ENCODE measurements at places on chromosomes 2 and 18. TPM values are rescaled to one million over a fixed set of nuclear protein-coding genes. Genes with fewer than 3 reads are reported as not detected.

GRCh38 chr2:61969376-61969775, 63.9 kb downstream of the COMMD1 start:
- no peak for DNase-seq

DNA sequence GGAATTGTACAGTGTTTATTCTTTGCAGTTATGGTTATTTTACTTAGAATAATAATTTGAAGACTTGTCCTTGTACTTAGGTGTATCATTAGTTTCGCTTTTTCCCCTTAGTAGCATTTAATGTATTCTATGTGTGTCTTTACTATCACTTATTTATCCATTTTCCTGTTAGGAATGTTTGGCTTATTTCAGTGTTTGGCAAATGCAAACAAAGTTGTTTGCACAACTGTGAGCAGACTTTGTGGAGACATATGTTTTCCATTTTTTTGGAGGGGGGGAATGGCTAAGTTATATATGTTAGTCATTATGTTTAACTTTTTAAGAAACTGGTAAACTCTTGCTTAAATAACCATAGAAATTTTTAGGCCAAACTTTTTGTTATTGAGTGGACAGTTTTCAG, 447.7 kb downstream of the SOX11 start:
- DNase-seq: no peak

GRCh38 chr18:60826346-60826745, 453.8 kb upstream of the MC4R start:
- DNase-seq: no peak

GRCh38 chr2:96874198-96874831, 4.4 kb upstream of the SEMA4C start:
- no peak for DNase-seq

DNA sequence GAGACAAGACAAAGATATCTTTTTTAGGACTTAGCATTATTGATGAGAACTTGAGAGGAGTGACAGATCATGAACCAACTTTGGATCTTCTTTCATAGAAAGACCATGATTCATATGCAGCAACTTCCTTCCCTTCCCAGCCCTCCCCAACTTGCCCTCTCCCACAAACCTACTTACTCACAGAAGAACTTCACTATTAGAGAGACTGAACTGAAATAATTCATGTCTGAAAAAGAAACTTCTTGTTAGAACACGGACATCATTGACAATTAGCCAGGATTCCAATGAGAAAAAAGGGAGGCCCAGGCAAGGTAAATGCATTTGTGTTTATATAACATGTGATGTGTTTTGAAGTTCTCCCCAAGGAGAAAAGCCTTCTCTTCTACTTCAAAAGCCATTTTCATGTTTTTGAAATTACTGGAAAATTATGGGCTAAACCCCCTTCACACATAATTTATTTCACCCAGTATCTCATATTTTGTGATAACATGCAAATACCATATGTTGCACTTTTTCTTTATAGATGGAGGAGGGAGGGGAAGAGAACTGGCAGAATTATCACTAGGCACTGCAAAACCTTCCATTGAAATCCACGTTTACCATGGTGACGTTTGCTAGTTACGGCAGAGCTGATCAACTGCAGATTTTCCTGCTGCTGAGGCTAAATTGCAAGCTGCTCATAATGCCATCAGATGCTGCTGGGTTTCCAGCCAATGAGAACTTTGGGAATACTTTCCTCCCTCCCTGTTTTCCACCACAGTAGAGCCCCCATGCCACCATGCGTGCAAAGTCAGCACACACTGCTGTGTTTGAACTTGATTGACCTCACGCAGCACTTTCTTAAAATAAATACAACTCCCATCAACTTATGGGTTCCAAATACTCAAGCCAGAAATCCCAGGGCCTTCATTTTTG, 294.7 kb downstream of the MEIS1 start:
- peak; percentile 10 for DNase-seq

- no peak for DNase-seq
These were observed 87.2 kb downstream of the UXS1 start for GRCh38 chr2:106106622-106107508.

DNA sequence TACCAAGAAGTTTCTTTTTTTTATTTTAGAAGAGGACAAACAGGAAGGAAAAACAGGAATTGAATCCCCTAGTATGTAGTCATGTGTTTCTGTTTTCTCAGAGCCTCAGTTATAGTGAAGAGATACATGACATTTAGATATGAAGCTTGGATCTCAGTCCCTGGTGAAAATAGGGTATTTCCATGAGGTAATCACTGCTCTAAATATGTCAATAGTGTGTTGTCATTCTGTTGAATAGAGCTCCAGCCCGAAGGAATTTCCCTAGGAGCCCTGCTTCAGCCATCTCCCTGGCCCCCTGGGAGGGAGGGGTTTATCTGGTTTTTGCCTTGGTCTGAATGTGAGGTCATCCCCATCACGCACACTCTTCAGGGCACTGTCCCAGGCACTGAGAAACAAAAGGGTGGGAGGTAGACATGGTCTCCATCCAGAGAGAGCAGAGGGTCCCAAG, 47.1 kb upstream of the REL start:
- DNase-seq: no peak

Gene AMER3
- not detected for total RNA-seq

All from HFFc6 (cell line).